Central memory CD4-positive, alpha-beta T cell (primary cell): ENCODE measurements at places on chromosomes 13 and 19.

DNA sequence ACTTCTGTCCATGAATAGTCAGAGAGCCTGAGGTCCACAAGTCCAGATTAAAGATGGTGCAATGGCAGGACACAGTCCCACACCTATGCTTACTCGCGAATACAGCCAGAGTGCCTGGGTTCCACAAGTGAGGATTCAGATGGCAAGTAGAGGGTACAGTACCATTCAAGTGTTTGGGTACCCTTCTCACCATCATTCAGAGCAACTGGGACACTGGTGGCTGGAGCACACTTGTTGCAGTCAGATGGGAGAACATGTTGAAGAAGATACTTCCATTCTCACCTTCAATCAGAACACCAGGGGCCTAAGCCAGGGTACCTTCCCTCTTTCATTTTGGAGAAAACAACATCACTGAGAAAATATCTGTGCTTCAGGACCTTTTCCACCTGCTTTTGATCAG, 43.7 kb upstream of the ZNF599 start:
- DNase-seq = no peak

GRCh38 chr19:35852029-35852780, at the start of gene NPHS1:
TSS of gene NPHS1 (minus strand) at chr19:35852504. CDS start at chr19:35851837, 667 bp downstream.
- DNase-seq = no peak

DNA sequence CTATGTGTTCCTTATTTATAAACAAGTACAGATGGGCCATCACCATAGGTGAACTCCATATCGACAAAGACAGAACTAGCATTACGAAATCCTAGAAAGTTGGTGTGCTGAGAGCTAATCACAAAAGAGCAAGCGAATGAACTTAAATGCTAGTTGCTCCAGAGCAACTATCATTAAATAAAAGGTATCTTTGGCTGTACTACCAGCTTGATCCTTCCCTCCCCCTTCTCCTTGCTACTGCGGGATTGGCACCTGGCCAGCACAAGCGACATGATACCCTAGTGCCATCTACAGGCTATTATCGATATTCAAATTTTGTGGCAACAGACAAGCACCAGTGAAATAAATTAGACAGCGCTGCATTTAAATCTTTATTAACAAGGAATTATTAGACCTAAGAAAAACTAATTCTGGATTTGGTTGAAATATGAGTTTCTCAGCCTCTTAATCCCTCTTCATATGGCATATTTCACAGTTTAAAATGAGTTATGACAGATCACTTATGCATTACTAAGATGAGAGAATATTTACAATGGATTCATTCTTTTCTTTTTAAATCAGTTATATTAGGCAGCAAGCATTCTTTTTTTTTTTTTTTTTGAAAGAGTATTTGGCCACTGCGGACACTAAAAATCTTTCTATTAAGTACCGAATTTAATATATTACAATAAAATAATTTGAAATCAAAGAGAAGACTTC, 5.8 kb downstream of the PCDH9 start:
- DNase-seq = peak; percentile 40

DNA sequence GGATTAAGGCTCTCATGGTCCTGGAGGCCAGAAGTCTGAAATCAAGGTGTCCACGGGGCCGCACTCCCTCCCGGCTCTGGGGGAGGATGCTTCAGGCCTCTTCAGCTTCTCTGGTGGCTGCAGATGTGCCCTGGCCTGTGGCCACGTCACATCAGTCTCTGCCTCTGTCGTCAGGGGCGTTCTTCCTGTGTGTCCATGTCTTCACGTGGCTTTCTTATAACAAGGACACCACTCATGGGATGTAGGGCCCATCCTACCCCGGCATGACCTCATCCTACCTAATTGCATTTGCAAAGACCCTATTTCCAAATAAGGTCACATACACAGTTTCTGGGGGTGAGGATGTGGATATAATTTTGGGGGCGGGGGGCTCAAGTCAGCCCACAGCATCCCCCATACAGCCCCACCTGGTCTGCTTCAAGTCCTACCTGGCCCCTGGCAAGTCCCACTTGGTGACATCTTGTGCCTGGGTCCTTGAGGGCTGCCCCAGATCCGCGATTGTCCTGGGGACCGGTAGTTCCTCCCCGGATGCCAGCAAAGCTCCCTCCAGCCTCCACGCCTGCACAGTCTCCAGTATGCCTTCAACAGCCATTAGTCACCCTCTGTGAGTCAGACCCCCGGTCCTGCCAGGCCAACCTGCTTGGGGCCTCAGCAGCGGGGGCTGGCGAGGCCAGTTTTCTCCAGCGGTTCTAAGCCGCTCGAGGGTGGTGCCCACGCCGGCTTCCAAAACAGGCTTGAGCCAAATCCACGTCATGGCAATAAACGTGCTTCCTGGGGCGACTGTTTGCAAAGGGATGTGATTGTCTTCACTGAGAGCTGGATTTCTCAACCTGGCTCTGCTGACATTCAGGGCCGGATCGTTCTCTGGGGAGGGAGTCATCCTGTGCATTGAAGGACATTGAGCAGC, 32.2 kb downstream of the MYO9B start:
- no peak for DNase-seq

- DNase-seq = peak; percentile 71
Measured at GRCh38 chr19:43755256-43755801, 567 bp upstream of the SMG9 start.

DNA sequence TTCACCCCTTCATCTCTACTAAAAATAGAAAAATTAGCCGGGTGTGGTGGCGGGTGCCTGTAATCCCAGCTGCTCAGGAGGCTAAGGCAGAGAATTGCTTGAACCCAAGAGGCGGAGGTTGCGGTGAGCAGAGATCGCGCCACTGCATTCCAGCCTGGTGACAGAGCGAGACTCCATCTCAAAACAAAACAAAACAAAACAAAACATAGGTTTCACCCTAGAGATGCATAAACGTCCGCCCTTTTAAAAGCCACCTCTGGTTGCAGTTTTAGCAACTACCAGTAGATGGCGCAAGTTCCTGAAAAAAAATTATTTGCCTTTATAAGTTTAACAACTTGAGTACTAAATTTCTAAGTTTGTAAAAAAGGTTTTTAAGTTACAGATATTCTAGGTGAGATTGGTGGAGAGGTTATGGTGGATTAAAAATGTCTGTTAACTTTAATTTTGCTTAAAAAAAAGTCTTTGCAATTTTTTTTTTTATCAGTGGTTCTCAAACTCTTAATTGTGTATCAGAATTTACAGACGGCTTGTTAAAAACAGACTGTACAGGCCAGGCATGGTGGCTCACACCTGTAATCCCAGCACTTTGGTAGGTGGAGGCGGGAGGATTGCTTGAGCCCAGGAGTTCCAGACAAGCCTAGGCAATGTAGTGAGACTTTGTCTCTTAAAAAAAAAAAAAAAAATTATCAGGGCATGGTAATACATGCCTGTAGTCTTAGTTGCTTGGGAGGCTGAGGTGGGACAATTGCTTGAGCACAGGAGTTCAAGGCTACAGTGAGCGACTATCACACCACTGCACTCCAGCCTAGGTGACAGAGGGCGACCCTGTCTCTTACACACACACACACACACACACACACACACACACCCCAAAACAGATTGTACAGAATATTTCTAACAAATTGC, 42.1 kb downstream of the NAA16 start:
- DNase-seq = peak; percentile 55

DNA sequence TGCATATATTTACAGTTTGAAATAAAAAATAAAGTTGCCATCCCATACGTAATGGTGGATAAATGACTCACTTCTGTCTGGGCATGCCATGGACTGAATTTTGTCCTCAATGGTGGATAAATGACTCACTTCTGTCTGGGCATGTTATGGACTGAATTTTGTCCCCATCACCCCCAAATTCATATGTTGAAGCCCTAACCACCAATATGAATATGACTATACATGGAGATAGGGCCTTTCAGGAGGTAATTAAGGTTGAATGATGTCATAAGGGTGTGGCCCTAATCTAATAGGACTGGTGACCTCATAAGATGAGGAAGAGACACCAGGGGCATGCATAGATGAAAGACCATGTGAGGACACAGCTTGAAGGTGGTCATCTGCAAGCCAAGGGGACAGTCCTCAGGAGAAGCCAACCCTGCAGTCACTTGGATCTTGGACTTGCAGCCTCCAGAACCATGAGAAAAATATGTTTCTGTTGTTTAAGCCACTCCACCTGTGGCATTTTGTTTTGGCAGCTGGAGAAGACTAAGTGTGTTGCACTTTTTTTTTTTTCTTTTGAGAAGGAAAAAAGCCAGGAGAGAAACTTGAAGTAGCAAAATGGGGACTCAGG, 41.8 kb downstream of the RFC3 start:
- no peak for DNase-seq

GRCh38 chr19:31512181-31512970, 163.1 kb upstream of the TSHZ3 start:
- no peak for DNase-seq

DNA sequence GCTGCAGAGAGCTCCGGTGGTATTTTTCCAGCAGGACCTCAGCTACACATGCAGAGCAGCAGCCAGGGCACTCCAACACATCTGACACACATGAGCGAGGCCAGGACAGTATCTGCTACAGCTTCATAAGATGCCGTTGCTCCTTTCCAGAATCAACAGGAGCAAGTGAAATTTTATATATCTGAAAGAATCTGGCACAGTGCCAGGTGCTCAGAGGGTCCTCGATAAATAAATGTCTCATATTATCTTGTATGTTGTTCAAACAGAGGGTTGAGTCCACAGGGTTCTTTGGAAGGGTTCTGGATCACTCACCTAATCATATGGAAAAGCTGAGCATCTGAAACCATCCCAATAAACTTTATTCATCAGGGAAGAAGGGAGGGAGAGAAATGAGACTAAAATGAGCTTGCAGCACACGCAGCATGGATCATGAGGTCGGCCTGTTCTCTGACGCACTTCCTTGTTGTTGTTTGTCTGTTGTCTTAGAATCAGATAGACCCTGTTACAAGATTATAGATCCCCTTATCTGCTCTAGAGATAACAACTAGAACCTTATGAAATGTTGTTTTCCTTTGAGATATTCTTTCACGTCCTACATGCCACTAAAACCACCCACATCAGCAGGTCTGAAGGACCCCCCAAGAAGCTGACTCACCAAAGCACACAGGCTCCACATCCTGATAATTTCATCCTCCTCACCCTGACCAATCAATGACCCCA, 3.2 kb upstream of the METTL21C start:
- DNase-seq = no peak

DNA sequence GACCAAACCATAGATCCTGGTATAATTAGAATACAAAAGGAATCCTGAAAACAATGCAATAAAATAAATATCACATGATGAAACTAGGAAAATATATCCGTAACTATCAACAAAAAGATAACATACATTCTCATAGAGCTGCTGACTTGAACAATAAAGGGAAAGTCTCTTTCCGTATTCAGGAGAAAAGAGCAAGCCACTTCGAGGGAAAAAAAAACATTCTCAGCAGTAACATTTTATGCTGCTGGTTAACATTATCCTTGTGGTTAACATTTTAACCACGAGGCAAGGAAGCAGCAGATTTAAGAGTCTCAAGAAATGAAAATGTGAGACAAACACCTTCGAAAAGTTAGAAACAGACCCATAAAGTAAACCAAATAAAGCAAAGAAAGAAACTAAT, 25.8 kb downstream of the NALCN start:
- DNase-seq = no peak

- no peak for DNase-seq
Measured at GRCh38 chr19:33868788-33869412, 72.2 kb downstream of the KCTD15 start.

GRCh38 chr13:98175043-98175442, 2.0 kb downstream of the RNF113B start:
- no peak for DNase-seq

DNA sequence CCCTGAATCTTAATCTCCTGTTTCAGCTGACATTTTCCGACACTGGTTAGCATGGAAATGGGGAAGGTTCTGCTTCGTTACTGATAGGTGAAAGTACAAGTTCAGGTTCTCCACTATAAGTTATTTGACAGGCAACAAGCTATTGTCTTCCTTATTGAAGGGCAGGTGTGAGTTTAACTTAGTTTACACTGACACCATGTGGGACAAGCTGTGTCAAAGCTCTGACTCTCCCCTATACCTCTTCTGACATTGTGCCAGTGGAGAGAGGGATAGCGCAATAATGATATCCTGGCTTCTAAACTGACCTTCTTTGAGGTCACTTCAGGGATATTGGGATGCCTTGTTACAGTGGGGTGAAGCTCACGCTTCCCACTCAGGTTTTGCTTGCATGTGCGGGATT, 587.0 kb upstream of the SLITRK5 start:
- DNase-seq = no peak

GRCh38 chr13:46165485-46166223, 16.3 kb downstream of the LCP1 start:
- peak; percentile 25 for DNase-seq

DNA sequence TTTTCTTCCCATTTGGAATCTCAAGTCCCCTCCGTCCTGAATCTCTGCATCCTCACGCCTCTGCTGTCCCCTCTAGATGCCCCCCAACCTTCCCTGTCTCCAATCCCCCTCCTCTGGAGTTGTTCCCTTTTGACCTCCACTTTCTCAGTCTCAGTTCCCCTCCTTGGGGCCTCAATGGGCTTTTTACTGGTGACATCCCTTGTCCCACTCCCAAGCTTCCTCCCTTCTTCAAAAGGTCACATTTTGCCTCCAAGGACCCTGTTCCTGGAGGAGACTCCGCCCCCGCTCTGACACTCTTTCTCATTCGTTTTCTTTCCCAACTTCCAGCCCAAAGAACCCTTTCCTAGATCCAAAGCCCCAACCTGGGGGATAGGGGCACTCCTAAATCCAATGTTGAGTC, 1.0 kb downstream of the AP2S1 start:
- DNase-seq = no peak

GRCh38 chr19:50478901-50479715, 2.5 kb upstream of the GARIN5A start:
- no peak for DNase-seq

DNA sequence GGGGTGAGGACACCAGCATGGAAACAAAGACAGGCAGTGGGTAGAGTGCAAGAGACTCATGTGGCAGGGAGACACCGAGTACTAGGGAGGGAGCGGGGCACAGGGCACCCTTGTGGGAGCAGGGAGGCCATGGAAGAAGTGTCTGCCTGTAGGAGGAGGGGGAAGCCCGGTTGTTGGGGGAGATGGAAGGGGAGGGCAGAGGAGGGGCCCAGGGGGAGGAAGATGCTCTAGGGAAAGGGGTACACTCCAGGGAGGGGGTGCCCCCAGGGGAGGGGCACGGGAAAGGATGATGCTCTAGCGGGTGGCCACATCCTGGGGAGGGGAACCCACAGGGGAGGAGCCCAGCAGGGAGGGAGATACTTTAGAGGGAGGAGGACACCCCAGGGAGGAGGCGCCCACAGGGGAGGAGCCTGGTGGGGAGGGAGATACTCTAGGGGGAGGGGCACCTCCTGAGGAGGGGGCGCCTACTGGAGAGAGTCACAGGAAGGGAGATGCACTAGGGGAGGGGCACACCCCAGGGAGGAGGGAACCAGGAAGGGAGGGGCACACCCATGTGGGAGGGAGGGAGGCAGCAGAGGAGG, 24.9 kb downstream of the CPAMD8 start:
- peak; percentile 89 for DNase-seq
